ENCODE measurements at places on chromosomes 5 and 9. TPM values are rescaled to one million over a fixed set of nuclear protein-coding genes. Genes with fewer than 3 reads are reported as not detected.

CKMT2 gene
- 2.3 TPM for total RNA-seq

WDR31 gene
- total RNA-seq: 4.1 TPM

F2RL2 gene
- total RNA-seq: 3.3 TPM

SPATA31D4 gene
- not detected for total RNA-seq

DNA sequence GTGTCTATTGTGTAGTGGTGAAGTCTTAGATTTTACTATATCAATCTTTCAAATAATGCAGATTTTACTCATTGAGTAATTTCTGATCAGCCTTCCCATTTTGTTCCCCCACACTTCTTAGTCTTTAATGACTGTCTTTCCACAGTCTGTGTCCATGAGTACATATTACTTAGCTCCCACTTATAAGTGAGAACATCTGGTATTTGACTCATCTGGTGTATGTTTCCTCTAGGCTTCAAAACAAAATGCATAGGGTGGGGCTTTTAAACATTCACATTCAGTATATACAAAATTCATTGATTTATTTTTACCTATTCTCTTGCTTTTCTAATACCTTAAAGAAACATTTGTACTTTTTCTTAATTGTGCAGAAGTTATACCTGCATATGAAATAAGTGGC lies 513.0 kb downstream of the MTRR start:
- no peaks in the 10 kb centered on the region for H3K4me1 ChIP-seq
- peaks cover 28% of the 10 kb centered on the region for H3K27me3 ChIP-seq
- H3K36me3 ChIP-seq: no peaks in the 10 kb centered on the region
- no peak overlapping the region for H3K27ac ChIP-seq
- no peak overlapping the region for H3K4me3 ChIP-seq
- no peak for DNase-seq

GRCh38 chr9:129343424-129344375 lies 165.6 kb upstream of the IER5L start:
- no peak overlapping the region for H3K4me3 ChIP-seq
- DNase-seq: no peak
- peaks cover 7% of the 10 kb centered on the region for H3K36me3 ChIP-seq

GRCh38 chr9:37729499-37729898 lies 24.1 kb upstream of the TRMT10B start:
- H3K27ac ChIP-seq: no peak overlapping the region
- H3K4me1 ChIP-seq: peaks cover 7% of the 10 kb centered on the region
- H3K4me3 ChIP-seq: no peak overlapping the region
- no peak for DNase-seq
- H3K27me3 ChIP-seq: peaks cover 27% of the 10 kb centered on the region

GRCh38 chr9:130003943-130004552 lies 38.9 kb downstream of the FNBP1 start:
- no peaks in the 10 kb centered on the region for H3K27me3 ChIP-seq
- no peak overlapping the region for H3K27ac ChIP-seq
- H3K4me1 ChIP-seq: peaks cover 12% of the 10 kb centered on the region
- H3K36me3 ChIP-seq: peaks cover 3% of the 10 kb centered on the region
- no peak overlapping the region for H3K4me3 ChIP-seq

- H3K36me3 ChIP-seq: no peaks in the 10 kb centered on the region
- peaks cover 34% of the 10 kb centered on the region for H3K4me1 ChIP-seq
- no peak overlapping the region for H3K4me3 ChIP-seq
Measured at GRCh38 chr5:113217619-113218184, 217.1 kb downstream of the TSSK1B start.

DNA sequence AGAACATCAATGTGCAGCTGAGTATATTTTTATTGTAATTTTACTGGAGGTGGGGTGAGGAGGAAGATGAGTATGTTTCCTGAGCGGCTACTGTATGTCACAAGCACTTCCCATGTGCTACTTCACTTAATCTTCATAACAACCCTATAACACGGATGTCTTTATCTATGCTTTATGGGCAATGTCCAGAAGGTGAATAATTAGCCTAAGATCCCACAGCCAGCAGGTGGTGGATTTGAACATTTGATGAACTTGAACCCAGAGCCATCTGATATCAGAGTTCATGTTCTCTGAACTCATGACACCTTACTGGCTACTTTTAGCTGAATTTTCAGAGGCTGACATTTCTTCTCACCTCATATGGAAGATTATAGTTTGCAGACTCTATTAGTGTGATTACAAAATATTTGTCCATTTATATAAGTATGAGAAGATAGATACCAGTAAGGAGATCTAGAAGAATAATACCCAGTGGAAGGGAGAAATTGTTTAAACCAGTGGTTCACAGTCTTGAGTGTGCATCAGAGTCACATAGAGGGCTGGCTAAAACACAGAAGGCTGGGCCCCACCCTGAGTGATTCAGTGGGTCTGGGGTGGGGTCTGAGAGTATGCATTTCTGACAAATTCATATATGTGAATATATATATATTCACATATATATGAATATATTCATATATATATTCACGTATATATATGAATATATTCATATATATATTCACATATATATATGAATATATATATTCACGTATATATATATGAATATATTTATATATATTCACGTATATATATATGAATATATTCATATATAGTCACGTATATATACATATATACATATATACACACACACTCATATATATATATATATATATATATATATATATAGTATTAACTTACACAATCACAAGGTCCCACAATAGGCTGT lies 164.4 kb upstream of the NR3C1 start:
- peaks cover 25% of the 10 kb centered on the region for H3K4me1 ChIP-seq
- DNase-seq: no peak
- H3K36me3 ChIP-seq: no peaks in the 10 kb centered on the region
- no peak overlapping the region for H3K4me3 ChIP-seq

GRCh38 chr9:98491231-98491651 lies 217.5 kb downstream of the GABBR2 start:
- no peaks in the 10 kb centered on the region for H3K36me3 ChIP-seq
- peaks cover 9% of the 10 kb centered on the region for H3K4me1 ChIP-seq
- H3K27ac ChIP-seq: no peak overlapping the region
- H3K4me3 ChIP-seq: no peak overlapping the region
- H3K27me3 ChIP-seq: no peaks in the 10 kb centered on the region
- DNase-seq: no peak

DNA sequence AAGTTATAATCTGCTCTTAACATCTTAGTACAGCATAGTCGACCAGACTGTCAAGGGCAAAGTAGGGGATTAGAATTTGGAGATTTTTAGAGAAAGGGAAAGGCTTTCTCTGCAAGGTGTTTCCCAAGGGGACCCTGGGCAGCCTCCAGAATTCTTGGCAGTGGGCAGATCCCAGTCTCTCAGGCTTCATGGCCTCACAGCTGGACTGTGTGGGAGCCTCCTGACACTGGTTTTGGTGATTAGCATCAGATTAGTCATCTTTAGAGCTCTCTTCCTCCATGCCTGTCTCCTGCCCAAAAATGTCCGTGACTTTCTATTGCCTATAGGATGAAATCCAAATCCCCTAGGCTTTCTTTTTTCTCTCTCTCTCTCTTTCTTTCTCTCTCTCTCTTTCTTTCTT lies 370.7 kb downstream of the ZSWIM6 start:
- no peak overlapping the region for H3K4me3 ChIP-seq
- H3K36me3 ChIP-seq: no peaks in the 10 kb centered on the region
- DNase-seq: no peak
- no peak overlapping the region for H3K27ac ChIP-seq
- no peaks in the 10 kb centered on the region for H3K4me1 ChIP-seq

GRCh38 chr5:105145152-105145551 lies 1582.6 kb upstream of the NUDT12 start:
- no peaks in the 10 kb centered on the region for H3K27me3 ChIP-seq
- no peak overlapping the region for H3K4me3 ChIP-seq
- no peaks in the 10 kb centered on the region for H3K36me3 ChIP-seq
- no peak for DNase-seq
- no peaks in the 10 kb centered on the region for H3K4me1 ChIP-seq

- peaks cover 27% of the 10 kb centered on the region for H3K27me3 ChIP-seq
- no peaks in the 10 kb centered on the region for H3K36me3 ChIP-seq
- no peak for DNase-seq
- no peak overlapping the region for H3K4me3 ChIP-seq
Measured at GRCh38 chr9:135211524-135211890, 124.0 kb downstream of the OLFM1 start.

DNA sequence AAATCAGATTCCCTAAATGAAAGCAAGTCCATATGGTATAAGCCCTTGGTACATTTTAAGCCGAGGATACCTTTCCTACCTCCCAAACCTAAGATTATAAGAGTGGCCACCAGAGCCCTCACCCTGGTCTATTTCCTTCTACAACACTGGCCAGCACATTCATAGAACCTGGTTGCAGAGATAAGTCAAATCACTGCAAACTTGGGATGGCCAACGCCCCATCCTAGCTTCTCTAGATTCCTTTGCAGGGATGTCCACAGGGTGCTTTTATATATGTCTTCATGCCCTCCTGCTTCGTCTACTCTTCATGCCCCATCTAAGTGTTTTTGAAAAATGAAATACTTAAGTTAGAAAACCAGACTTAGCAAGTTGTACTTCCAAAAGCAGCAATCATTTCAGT lies 41.8 kb downstream of the SH3RF2 start:
- peaks cover 53% of the 10 kb centered on the region for H3K4me1 ChIP-seq
- H3K27ac ChIP-seq: peak overlapping the region; percentile 41
- no peak overlapping the region for H3K4me3 ChIP-seq
- no peak for DNase-seq
- H3K27me3 ChIP-seq: peaks cover 7% of the 10 kb centered on the region

DNA sequence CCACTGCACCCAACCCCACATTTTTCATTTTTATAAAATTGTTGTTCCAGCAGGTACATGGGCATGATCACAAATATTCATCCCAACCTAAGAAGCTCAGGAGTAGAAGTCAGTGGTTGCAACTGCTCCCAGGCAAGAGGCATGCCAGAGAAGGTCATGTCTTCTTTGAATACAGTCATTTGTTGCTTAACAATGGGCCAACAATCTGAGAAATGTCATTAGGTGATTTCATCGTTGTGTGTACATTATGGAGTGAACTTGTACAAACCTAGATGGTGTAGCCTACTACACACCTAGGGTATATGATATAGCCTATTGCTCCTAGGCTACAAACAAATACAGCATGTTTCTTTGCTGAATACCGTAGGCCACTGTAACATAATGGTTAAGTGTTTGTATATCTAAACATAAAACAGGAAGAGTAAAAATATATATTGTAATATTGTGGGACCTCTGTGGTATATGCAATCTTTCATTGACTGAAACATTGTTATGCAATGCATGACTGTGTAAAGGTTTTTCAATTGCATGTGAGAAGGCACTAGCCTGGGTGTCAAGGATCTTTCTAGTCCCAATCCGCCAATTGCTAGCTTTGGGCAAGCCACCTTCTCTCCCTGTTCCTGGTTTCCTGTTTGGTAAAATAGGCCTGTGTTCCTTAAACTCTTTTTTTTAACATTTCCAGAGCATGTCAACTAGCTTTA lies 27.6 kb downstream of the ATP10B start:
- no peaks in the 10 kb centered on the region for H3K36me3 ChIP-seq
- no peak overlapping the region for H3K4me3 ChIP-seq
- H3K27me3 ChIP-seq: no peaks in the 10 kb centered on the region
- no peak overlapping the region for H3K27ac ChIP-seq

- peaks cover 23% of the 10 kb centered on the region for H3K27me3 ChIP-seq
- H3K36me3 ChIP-seq: no peaks in the 10 kb centered on the region
- DNase-seq: no peak
- peak overlapping the region; percentile 71 for H3K4me3 ChIP-seq
- peak overlapping the region; percentile 50 for H3K27ac ChIP-seq
Measured at GRCh38 chr5:160438316-160439204, 16.9 kb downstream of the PTTG1 start.

DNA sequence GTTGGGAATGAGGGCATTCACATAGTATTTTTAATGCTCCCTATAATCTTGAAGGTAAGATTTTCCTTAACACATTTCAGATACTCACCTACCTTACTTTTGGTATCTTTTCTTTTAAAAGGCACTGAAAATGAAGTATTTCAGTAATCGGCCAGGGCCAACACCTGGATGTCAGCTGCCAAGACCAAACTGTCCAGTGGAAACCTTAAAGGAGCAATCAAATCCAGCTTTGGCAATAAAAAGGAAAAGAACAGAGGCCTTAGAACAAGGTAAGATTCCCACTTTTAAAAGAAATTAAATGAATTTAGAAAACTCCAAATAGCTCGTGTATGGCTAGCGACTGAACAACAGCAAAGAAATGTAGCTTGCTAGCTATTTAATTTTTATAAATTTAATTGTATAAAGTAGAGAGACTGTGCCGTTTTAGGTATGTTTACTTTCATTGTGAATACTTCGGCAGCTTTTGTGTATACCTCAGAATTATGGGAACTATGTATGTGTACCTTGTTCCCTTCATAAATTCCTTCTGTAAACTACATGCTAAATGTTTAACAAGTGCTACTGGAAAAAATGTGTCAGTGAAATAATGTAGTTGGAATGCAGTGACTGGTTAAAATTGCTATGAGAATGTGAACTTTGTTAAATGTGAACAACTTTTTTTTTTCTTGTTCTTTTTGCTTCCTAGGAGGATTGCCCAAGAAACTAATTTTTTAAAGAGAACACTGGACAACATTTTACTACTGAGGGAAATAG lies 41.9 kb downstream of the CDK7 start:
- H3K4me1 ChIP-seq: no peaks in the 10 kb centered on the region
- no peaks in the 10 kb centered on the region for H3K27me3 ChIP-seq
- no peak overlapping the region for H3K27ac ChIP-seq
- peaks cover 15% of the 10 kb centered on the region for H3K36me3 ChIP-seq
- DNase-seq: no peak

DNA sequence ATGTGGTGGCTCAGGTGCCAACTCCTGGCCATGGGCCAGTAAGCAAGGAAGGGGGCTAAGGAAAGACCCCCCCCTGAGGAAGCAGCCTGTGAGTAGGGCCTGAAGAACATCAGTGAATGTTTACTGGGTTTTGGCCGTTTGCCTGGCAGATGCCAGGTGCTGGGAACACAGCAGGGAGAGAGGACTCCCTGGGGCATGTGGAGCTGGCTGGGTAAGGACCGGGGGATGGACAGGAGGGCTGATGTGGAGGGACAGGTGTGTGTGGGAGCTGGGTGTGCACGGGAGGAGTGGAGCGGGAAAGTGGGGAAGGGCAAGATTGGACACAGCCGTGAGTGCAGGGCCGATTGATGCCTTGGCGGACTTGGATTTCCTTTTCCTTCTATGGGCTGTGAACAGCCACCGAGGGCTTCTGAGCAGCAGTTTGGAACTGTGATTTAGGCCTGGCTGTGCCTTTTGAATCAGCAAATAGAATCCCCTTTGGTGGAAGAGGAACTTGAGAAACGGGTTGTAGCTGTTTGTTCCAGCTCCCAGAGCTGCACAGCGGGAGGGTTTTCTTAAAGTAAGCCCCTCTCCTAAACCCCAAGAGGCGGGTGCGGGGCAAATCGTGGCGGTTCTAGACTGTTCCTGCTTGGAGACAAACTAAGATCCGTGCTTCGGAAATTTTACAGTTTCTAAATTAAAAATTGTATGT lies 3.1 kb downstream of the HMCN2 start:
- peaks cover 19% of the 10 kb centered on the region for H3K4me1 ChIP-seq
- H3K36me3 ChIP-seq: no peaks in the 10 kb centered on the region
- no peak overlapping the region for H3K27ac ChIP-seq
- no peak overlapping the region for H3K4me3 ChIP-seq
- DNase-seq: no peak
- H3K27me3 ChIP-seq: peaks cover 50% of the 10 kb centered on the region

Measured in mesothelial cell of epicardium (in vitro differentiated cells).